ENCODE measurements at places on chromosomes 1 and 21. TPM values are rescaled to one million over a fixed set of nuclear protein-coding genes. Genes with fewer than 3 reads are reported as not detected.
A peak's percentile ranks its signal among the peaks of the same experiment; 100 is the strongest.

GRCh38 chr1:239997160-239997514 is 94.5 kb upstream of the FMN2 start:
- no peak for DNase-seq

DNA sequence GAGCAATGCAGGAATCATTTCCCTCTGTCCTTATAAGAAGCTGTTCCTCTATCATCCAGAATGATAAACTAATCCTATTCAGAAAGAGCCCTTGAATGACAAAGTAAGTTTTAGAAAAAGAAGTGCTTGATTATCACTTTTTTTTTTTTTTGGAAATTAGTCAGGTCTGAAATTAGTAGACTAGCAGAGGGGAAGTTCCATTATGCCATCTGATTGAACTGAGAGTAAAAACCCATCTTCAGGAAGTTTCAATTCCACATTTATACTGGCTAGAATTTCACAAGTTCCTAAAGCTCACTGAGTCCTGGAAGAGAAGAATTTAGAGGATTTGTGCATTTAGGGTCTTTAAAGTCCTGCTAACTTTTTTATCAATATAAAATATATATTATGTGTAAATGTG is 128.8 kb upstream of the COA6 start:
- DNase-seq = no peak

DNA sequence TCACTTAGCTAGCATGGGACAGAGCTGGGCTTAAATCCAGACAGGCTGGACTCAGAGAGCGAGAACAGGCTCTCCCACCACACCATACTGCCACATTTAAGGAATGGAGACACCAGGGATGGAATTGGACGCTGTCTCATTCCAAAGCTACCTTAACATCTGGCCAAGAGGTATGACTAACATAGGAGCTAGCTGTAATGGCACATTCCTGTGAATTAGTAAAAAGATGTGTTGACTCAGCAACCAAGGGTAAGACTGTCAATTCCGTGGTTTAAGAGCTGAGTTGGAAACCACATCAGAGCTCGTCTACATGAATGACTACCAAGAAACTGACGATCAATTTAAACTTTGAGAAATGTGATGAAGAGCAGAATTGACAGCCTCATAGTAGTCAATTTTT is 8.3 kb upstream of the TNFRSF9 start:
- DNase-seq = peak; percentile 66

DNA sequence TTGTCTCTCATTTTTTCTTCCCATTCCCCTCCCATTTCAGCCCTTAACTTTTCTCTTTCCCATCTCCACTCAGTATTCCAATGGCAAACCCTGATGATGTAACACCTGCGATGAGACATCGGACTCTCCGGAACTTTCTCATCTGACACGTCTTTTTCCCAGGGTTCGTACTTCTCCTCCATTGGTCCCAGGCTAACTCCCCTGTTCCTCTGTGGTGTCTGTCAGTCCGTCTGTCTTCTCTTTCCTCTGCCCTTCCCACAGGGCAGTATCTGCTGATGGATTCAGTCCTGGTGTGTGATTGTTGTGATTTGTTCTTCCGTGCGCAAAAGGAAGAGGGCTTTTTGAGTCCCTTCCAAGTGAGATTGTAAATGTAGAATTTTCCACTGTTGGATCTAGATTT is 27.7 kb downstream of the VANGL2 start:
- DNase-seq = no peak

- no peak for DNase-seq
Measured at GRCh38 chr1:80893115-80893514, 907.6 kb upstream of the ADGRL2 start.

- no peak for DNase-seq
Measured at GRCh38 chr1:199010933-199011332, 372.1 kb downstream of the PTPRC start.

- no peak for DNase-seq
Measured at GRCh38 chr1:92274939-92275338, 23.8 kb downstream of the GLMN start.

- no peak for DNase-seq
Measured at GRCh38 chr1:168243198-168243597, 17.4 kb downstream of the SFT2D2 start.

- DNase-seq = no peak
Measured at GRCh38 chr1:1204998-1205768, 1.2 kb downstream of the TNFRSF18 start.

DNA sequence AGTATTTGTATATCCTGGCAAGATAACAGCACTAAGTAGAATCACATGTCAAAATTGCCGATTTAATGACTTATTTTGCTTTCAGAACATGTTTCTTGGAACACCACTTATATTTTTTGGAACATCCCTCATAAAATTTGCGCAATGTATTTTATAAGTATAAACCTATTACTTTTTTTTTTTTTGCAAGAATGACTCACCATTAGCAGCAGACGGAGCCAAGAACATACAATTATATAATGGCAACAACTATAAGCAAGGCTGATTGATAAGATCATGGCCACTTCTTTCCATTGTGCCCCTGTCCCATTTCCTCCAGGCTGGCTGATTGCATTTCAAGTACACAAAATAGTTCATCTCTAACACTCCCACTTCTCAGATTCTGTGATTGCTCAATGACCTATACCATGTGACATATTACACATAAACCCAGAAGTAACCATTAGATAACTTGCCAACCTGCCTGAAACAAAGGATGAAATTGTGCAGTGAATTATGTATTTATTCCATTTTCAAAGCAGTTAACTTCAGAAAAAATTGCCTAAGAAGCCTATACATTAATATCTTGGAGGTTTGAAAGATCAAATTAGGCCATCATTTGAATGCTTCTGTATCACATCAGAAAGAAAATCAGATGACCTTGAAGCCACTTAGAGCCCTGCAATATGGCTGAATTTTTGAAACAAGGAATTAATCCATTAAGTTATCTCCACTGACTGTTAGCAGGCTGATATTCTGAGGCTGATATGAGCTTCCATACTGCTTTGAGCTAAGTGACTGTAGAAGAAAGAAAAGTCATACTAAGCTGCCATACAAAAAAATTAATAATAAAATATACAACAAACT is 77.8 kb upstream of the PRMT6 start:
- no peak for DNase-seq

- no peak for DNase-seq
Measured at GRCh38 chr1:31674626-31675025, 29.2 kb downstream of the COL16A1 start.

- DNase-seq = no peak
Measured at GRCh38 chr1:30403726-30404125, 319.7 kb downstream of the MATN1 start.

- DNase-seq = no peak
Measured at GRCh38 chr1:231634323-231635013, 7.9 kb downstream of the DISC1 start.

- DNase-seq = no peak
Measured at GRCh38 chr1:170214117-170215032, 68.6 kb downstream of the NTMT2 start.

DNA sequence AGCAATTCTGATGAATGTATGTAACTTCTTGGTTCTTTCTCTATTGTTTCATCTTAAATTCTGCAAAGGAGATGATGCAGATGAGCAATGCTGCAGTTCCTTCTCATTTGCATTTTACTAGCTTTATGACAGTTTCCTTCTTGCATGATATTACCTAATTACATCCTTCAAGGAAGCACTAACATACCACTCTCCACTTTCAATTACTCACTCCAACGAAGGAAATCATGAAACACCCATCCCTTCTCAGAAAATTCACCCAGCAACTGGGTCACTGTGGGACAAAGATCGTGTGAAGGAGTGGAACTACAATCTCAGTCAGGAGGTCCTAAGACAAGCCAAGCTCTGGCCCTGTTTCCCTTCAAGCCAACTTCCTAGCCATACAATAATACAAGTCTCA is 142.3 kb downstream of the CHD1L start:
- no peak for DNase-seq

DNA sequence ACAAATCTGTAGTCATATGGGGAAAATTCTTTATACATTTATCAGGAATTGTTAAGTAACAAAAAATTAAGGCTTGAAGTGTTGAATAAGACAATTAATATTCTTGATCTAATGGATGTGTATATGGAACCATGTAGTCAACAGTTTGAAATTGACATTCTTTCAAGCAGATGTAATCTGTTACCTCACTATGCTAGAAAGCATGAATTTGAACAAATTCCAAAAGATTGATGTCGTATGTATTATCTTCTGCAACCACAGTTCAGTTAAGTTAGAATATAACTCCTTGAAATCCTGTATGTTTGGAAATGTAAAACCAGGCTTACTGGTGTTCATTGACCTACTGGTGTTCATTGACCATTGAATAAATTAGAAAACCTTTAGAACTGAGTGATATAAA is 16.1 kb downstream of the CCDC18 start:
- DNase-seq = no peak

DNA sequence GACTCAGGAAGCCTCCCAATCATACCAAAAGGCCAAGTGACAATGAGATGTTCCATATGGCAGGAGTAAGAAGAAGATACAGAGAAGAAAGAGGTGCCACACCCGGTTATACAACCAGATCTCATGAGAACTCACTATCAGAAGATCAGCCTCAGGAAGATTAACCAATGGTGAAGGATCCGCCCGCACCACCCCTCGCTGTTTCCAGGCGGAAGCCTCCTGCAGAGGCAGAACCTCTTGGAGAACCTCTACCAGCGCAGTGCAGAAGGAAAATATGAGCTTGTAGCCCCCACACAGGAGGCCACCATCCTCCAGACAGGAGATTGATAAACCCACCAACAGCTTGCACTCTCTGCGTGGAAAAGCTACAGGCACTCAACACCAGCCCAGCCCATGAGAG is 245.1 kb downstream of the POTED start:
- no peak for DNase-seq

GRCh38 chr1:89065079-89065868 is at the start of gene GBP1:
Gene GBP1 (minus strand): TSS chr1:89065208. CDS start chr1:89063234, 1,974 bp downstream.
- no peak for DNase-seq

GRCh38 chr1:76269155-76269554 is 194.6 kb downstream of the ST6GALNAC3 start:
- no peak for DNase-seq

MYBPH gene
- total RNA-seq = not detected

AGO4 gene
- 8.3 TPM for total RNA-seq

HIVEP3 gene
- 23.0 TPM for total RNA-seq

FAM72B gene
- 15.2 TPM for total RNA-seq

LCE1C gene
- total RNA-seq = not detected

RXFP4 gene
- total RNA-seq = not detected

TSNAX gene
- 49.8 TPM for total RNA-seq
